ENCODE measurements at places on chromosomes 16 and 17.

GRCh38 chr16:55499951-55500529 is 8.8 kb upstream of the LPCAT2 start:
- peak; percentile 55 for DNase-seq

DNA sequence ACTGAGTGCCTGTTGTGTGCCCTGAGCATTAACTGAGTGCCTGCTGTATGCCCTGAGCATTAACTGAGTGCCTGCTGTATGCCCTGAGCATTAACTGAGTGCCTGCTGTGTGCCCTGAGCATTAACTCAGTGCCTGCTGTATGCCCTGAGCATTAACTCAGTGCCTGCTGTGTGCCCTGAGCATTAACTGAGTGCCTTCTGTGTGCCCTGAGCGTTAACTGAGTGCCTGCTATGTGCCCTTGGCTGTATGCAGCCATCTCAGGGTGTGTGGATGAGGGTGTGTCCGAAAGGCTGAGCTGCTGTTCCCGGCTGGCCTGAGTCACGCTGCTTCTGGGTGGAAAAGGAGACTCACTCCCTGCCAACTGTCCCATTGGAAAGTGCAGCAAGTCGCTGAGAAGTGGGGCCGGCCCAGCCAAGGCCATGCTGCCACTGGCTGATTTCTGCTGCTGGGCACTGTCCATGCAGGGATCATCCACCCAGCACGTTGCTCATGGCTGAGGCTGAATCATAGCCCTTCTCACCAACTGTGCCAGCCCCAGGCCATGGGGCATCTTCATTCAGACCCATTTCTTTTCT is 113.8 kb downstream of the OR1D5 start:
- no peak for DNase-seq

DNA sequence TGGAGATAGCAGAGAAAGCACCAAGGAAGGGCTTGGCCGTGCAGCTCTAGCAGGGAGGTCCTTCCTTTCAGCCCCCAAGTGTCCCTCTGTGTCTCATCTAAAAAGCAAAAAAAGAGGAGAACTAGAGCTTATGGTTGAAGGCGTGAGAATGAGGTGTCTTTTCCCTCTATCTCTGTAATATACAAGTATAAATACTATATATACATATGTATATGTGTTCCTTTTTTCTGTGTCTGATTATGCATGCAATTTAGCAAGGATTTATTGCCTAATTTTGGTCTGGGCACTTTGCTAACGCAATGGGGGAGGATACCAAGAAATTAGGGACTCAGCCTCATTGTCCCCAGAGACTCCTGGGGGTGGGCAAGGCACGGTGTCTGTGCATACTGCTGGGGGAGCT is 90.2 kb upstream of the CCL2 start:
- DNase-seq, result no peak

DNA sequence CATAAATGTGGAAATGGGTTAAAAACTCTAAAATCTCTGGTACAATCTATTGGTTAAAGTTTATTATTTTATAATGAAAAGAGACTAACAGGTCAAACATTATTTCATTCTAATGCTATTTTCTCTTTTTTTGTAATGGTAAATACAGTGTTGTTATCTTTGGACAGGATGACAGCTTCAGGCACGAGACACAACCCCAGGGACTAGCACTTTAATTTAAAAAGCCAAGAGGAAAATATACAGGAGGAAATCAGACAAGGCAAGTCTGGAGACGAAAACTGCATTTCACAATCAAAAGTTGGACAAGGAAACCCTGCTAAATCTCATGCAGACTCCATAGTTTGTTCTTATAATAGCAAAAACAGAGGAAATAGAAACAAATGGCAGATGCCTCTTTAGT is 589.1 kb upstream of the CDH8 start:
- DNase-seq, result no peak

- no peak for DNase-seq
Measured at GRCh38 chr16:52384378-52384777, 162.6 kb downstream of the TOX3 start.

DNA sequence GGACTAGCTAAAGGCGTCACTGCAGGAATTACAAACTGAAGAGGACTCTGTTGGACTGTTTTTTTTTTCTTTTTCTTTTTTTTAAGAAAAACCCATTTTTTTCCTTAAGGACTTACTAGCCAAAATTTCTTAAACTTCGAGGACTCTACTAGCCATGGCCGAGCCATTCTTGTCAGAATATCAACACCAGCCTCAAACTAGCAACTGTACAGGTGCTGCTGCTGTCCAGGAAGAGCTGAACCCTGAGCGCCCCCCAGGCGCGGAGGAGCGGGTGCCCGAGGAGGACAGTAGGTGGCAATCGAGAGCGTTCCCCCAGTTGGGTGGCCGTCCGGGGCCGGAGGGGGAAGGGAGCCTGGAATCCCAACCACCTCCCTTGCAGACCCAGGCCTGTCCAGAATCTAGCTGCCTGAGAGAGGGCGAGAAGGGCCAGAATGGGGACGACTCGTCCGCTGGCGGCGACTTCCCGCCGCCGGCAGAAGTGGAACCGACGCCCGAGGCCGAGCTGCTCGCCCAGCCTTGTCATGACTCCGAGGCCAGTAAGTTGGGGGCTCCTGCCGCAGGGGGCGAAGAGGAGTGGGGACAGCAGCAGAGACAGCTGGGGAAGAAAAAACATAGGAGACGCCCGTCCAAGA is 878 bp downstream of the HEXIM1 start:
- DNase-seq, result peak; percentile 85

- no peak for DNase-seq
Measured at GRCh38 chr16:5066511-5066910, 755 bp upstream of the C16orf89 start.

- no peak for DNase-seq
Measured at GRCh38 chr17:71472809-71473789, 647.7 kb upstream of the SOX9 start.

DNA sequence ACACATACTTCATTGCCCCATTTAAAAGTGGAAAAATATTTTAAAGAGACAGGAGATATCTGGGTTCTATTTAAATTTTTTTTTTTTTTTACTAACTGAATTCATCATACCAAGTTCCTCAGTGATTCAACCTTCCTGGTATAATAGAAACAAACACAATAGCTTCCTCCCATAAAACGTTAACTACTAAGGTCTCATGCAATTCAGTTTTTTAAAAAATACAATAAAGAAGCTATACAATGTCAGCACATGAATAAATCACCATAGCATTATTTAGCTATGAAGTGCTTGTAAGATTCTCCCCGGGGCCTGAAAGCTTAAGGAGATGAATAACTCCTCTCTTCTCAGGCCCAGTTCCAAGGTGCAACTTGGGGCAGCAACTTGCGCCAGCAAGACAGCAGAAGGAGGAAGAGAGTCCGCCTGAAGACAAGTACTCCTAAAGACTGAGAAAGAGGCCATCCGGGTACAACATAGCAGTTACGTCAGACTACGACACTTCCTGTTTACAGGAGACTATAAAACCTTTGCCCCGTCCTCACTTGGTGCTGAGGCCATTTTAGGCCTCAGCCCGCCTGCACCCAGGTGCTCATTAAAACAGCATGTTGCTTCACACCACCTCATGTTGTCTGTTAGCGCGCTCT is 81.5 kb downstream of the MYO1D start:
- no peak for DNase-seq

DNA sequence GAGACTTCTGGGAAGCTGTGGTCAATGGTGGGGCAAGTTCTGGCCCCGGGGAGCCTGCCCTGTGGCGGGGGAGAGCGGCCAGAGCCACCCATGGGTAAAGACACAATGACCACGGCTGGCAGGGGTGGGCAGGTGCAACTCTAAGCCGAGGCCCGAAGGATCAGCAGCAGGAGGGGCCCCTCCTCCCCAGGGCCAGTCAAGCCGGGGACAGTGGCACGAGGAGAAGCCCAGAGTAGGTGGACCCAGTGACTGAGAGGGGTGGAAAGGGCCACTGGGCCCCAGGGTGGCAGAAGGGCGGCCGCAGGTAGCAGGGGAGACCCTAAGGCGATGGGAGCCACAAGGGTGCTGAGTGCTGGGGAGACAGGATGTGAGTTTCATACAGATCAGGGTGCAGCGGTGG is 17.7 kb downstream of the TMEM204 start:
- DNase-seq, result no peak

DNA sequence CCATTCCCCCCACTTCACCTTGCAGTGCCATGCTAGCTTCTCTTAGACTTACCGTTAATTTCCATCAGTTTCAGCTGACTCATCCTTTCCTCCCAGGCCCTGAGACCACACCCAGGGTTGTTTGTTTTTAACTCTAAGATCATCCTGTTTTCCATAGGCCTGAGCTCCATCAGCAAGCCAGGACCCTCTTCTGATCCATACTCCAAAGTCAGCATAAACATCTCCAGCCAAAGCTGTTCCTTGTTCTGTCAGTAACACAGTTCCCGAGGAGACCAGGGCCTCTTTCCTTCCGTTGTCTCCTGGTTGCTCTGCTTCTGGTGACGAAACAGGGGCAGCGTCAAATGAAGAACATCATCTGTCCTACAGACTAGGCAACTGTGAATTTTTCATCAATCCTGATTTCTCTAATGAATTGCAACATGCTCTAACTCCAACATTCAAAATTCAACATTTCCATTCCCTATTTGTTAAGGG is 83.8 kb upstream of the HNF1B start:
- DNase-seq, result no peak

GRCh38 chr16:60907645-60908044 is 1128.6 kb downstream of the CDH8 start:
- DNase-seq, result no peak

- no peak for DNase-seq
Measured at GRCh38 chr17:27545562-27546229, 85.3 kb upstream of the LGALS9 start.

GRCh38 chr17:61489719-61490490 is 37.7 kb downstream of the TBX4 start:
- no peak for DNase-seq

DNA sequence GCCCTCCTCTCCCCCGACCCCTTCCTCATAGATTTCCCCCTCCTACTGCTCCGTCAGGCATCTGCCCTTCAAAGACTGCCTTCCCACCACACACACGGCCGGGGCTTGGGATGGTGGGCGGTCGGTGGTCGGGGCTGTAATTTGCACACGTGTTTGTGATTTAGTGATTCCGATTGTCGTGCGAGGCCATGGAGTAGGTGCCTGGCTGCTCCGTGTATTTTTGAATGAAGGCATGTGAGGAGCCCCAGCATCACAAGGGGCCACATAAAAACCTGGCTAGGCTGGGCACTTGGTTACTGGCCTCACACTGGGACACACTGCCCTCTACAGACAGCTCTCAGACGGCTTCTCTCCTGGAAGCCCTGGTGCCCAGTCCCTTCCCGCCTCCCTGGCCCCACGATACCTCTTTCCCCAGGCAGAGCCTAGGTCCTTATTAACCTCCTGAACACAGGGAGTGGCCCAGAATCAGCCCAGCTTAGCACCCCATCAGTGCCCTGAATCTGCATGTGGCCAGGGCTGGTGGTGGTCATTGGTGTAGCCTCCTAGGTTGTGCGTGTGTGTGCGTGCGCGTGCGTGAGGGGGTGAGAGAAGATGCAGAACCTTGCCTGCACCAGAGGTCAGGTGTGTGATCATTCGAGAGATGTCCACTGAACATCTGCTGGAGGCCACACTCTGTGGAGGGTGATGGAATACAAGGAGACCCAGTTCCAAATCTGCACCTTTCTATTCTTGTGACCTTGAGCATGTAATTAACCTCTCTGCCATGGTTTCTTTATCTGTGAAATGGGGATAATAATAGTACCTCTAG is 1.3 kb upstream of the SOCS1 start:
- no peak for DNase-seq

DNA sequence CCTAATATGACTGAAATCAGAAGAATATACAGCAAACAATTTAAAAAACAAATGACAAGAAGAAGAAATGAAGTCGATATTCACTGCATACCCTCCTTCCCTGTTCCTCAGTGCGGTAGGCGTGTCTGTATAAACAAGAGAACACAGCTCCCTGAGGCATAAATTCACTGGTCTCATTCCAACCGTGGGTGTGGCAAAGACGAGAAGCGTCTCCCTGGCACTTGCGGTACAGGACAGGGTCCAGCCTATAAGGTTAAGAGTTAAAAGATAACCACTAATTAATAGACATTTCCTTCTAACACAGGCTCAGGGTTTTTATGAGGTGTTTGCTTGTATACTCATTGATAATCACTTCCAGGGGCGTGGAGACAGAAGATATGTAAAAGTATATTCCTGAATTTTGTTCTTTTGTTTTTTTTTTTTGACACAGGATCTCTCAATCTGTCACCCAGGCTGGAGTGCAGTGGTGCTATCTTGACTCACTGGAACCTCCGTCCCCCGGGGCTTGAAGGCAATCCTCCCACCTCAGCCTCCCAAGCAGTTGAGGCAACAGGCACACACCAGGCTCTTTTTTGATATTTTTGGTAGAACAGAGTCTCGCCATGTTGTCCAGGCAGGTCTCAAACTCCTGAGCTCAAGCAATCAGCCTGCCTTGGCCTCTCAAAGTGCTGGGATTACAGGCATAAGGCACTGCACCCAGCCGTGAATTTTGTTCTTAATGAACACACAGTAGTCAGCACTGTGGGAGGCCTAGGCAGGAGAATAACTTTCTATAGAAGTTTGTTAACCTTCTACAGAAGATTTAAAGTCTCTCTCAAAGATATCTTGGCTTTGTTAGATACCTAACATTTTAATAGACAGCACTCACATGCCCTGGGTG is 59.1 kb upstream of the CLEC18B start:
- peak; percentile 27 for DNase-seq

DNA sequence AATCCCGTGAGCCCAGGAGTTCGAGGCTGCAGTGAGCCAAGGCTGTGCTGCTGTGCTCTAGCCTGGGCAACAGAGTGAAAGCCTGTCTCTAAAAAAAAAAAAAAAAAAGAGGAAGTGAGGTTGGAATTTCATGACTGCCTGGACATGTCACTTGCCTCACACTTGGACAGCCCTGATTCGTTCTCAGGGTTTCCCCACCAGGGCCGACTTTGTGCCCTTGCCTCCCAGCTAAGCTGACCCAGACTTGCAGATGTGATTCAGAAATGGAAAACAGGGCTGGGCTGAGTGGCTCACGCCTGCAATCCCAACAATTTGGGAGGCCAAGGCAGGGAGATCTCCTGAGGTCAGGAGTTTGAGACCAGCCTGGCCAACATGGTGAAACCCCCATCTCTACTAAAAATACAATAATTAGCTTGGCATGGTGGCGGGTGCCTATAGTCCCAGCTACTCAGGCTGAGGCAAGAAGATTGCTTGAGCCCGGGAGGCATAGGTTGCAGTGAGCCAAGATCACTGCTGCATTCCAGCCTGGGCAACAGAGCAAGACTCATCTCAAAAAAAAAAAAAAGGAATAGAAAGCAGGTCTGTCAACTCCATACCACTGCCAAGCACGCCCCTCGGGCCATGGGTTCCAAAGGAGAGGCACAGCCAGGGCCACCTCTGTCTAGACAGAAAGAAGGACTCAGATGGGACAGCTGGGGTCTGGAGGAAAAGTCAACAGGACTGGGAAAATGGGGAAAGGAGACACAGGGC is 46.9 kb downstream of the SOCS1 start:
- no peak for DNase-seq

- no peak for DNase-seq
Measured at GRCh38 chr16:7303660-7304200, 28.9 kb upstream of the RBFOX1 start.

GRCh38 chr16:84599521-84600202 is 18.2 kb downstream of the COTL1 start:
- DNase-seq, result no peak

GRCh38 chr16:79912592-79913310 is 312.2 kb upstream of the MAF start:
- no peak for DNase-seq

GRCh38 chr16:70708366-70709246 is 22.8 kb upstream of the MTSS2 start:
- DNase-seq, result no peak

GRCh38 chr17:45579529-45580495 is 89.3 kb upstream of the PLEKHM1 start:
- DNase-seq, result no peak

All from mesothelial cell of epicardium (in vitro differentiated cells).